Bronchial smooth muscle cell (primary cell): ENCODE measurements at places on chromosomes 5 and 9. TPM values are rescaled to one million over a fixed set of nuclear protein-coding genes. Genes with fewer than 3 reads are reported as not detected.

Gene WNT8A
- not detected in 2 replicates for total RNA-seq

Gene HTR1A
- total RNA-seq = not detected in 2 replicates

Gene TTF1
- 8.2 and 8.6 TPM in 2 replicates for total RNA-seq

Gene DEPDC1B
- total RNA-seq = 1.0 and 1.1 TPM in 2 replicates
